ENCODE measurements at places on chromosomes 13 and 19. TPM values are rescaled to one million over a fixed set of nuclear protein-coding genes. Genes with fewer than 3 reads are reported as not detected.

DNA sequence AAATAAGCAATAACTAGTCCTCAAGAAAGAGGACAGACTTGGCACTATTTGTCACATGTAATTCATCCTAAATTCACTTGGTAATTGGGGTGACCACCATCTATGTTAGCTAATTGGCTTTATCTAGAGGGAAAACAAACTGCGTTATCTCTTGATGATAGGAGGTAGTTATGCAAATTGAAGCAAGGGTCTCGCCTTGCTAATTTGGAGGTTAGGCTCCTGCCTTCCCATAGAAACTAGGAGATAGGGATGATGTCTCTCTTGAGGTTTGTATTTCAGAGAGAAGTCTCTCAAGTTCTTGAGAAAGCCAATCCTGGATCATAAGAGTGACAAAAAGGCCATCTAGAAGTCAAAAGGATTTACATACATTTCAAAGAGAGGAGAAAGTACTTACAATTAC, 179.9 kb downstream of the SLITRK6 start:
- no peak for DNase-seq

DNA sequence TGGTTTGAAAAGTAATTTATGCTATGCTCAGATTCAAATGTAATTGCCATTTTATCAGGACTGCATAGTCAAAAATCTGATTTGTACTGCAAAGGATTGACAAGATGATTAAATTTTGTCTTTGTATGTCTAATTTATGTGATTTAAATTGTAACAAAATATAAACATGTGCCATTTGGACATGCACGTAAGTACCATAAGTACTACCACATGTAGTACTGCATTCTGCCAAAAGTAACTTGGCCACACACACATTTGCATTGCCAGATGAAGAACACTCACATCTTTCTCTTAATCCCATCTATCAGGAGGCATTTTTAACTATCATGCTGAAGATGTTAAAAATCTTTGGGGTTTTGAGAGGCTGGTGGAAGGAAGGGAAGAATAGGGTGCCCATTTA, 133.3 kb downstream of the KLF12 start:
- no peak for DNase-seq

The LRRC63 gene
- polyA plus RNA-seq: 0.14 TPM

DNA sequence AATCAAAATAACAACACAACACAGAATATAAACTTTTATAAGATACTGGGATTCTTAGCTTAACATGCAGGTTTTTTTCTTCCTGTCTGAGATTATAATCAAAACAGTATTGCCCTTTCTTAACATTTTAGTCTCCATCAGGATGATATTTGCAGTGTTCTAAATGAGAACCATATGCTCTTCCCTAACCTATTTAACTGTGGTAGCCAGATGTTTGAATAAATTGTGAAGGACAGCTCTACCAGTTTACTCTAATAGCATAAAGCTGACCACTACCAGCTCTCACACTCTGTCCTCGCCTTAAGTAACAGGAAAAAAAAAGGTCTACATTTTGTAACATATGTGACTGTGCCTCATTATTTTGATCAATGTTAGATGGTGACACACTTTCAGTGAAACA, 618.7 kb upstream of the SGCG start:
- DNase-seq: no peak
